Ureter (tissue), 1 donor: ENCODE measurements at places on chromosomes 5 and 9.

DNA sequence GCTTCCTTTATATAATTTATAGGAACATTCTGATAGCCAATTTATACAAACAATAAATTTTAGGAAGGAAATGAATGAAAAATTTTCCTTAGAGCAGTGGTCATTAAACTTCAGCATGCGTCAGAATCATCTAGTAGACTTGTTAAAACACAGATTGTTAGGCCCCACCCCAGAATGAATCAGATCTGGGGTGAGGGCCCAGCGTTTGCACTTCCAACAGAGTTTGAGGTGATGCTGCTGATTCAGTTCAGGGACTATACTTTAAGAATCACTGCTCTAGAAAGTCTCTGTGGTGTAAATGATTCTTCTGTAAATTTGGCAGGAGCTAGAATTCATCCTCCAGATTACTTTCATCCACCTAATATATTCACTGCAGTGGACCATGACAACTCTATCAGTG, 80.4 kb downstream of the SLC12A2 start:
- no peak for DNase-seq

DNA sequence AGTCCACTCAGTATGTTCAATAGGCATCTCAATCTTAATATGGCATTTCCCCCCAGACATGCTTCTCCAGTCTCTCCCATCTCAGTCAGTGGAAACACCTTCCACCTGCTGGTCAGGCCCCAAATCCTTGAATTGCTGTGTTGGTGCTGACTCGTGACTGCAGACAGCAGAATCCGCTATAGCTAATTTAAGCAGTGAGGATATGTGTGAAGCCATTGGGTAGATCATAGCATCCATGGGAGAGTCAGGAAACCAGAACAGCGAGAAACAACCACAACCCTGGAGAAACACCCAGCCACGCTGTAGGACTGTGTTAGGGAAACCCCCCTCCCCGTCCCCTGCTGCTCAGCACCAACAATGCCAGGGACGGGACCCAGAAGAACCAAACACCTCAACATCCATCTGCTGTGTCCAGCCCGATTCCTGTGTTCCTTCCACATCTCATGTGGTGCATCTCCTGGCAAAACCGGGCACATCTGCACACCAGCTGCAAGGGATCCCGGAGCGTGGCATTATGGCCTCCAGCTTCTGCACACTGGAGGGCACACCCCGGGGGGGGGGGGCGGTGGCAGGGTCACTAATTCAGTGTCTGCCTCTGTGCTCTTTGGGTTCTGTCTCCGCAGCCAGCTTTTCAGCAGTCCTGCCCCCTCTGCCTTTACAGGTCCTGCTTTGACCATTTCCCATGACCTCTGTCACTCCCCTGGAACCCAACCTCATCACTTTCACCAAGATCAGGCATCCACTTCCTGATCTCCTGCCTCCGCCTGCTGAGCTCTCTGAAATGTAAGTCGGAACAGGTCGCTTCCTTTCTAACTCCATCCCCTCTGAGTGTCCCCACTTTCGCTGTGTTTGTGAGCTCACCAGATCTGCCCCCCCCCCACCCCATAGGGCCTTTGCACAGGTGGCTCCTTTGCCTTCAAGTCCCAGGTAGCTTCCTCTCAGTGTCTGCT, 2.4 kb upstream of the PLEKHG4B start:
- peak; percentile 28 for DNase-seq

- DNase-seq: no peak
Measured at GRCh38 chr9:120587328-120587727, 7.4 kb upstream of the CDK5RAP2 start.

- DNase-seq: no peak
Measured at GRCh38 chr5:179167871-179168451, 107.8 kb downstream of the ZNF354C start.

DNA sequence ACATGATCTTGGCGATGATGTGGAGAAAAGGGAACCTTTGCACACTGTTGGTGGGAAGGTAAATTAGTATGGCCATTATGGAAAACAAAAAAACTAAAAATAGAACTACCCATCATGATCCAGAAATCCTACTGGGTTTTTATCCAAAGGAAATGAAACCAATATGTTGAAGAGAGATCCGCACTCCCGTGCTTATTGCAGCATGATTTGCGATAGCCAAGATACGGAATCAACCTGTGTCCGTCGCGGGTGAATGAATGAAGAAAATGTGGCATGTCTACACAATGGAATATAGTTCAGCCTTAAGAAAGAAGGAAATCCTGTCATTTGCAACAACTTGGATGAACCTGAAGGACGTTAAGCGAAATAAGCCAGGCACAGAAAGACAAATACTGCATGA, 84.5 kb downstream of the TTLL11 start:
- no peak for DNase-seq

DNA sequence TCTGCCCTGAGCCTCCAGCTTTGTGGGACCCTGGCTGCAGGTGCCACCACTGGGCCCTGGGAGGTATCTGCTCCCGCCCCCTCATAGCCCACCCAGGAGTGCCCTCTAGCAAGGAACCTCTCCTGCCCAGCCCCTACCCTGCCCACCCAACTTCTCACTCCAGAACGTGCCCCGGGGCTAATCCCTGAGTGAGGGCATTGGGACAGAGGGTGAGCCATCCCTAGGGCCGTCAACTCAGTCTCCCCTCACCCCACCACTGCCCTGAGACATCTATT, 2.7 kb upstream of the RASGEF1C start:
- DNase-seq: no peak

DNA sequence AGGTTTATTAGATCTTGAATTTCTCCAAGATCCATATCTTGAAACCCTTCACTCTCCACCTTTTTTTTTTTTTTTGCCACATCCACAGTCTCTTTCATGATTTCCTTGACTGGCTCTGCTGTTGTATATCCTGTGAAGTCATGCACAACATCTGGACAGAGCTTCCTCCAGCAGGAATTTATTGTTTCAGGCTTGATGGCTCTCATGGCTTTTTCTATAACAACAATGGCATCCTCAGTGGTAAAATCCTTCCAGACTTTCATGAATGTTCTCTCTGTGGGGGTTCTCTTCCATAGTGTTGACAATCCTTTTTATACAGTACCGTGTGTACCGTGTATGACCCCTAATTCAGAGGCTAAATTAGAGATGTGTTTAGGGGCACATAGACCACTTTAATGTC, 24.0 kb downstream of the RANBP17 start:
- DNase-seq: no peak

DNA sequence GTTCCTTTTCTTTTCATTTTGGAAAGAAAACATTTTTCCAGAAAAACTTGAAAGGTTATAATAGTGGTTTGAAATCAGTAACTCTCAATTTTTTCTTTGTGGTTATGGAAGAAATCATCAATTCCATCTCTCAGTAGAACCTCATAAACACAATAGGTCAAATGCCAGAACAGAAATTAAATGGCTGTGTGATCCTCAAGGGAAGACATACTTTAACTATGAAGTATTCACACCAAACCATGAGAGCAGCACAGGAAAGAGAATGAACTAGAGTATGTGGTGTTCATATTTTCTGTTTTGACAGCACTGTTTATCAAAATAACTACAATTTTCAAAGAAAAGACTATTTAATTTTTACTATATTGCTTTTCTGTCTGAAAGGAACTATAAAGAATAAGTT, 29.7 kb upstream of the EFNA5 start:
- DNase-seq: no peak

- DNase-seq: no peak
Measured at GRCh38 chr9:87337335-87338087, 160.2 kb upstream of the DAPK1 start.

DNA sequence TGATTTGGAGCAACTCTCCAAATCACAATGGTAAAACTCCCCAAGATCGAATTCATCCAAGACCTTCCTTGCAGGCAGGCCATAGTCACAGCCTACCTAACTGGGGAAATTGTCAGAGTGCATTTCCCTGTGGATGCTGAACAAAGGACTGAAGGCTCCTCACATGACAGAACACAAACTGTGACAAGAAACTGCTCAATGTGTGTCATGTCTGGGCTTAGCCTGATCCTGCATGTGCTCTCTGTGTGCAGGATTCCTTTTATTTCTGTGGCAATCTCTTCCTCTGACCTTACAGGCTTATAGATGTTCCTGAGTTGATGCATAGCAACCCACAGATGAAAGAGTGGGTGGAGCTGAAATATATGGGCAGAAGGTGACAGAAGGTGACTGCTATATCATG, 465.8 kb downstream of the ICE1 start:
- no peak for DNase-seq

DNA sequence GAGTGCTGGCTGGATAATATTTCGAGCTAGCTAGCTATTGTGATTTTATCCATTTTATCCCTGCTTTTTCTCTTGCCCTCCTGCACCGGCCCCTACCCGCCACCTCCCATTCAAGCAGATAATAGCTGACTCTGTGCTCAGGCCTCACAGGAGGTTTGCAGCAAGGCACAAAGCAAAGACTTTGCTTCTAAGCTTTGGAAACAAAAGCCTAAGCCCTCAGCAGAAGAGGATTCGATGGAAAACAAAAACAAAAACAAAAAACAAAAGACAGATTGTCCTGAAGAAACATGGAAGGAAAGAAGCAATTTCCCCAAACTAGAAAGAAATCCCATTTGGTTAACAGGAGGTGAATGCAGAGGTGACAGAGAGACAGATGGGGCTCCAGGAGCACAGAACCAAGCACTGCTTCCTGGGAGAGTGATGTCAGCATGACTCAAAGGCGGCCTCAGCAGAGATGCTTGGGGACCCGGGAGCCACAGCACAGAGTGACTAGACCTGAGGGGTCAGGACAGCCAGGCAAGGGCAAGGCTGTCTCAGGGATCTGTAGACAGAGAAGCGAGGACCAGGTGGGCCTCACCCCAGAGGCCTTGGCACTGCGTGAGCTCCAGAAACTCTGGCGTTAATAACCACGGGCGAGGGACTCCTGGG, 28.4 kb downstream of the MTX3 start:
- no peak for DNase-seq

- DNase-seq: no peak
Measured at GRCh38 chr5:158780656-158781237, 319.0 kb downstream of the EBF1 start.

DNA sequence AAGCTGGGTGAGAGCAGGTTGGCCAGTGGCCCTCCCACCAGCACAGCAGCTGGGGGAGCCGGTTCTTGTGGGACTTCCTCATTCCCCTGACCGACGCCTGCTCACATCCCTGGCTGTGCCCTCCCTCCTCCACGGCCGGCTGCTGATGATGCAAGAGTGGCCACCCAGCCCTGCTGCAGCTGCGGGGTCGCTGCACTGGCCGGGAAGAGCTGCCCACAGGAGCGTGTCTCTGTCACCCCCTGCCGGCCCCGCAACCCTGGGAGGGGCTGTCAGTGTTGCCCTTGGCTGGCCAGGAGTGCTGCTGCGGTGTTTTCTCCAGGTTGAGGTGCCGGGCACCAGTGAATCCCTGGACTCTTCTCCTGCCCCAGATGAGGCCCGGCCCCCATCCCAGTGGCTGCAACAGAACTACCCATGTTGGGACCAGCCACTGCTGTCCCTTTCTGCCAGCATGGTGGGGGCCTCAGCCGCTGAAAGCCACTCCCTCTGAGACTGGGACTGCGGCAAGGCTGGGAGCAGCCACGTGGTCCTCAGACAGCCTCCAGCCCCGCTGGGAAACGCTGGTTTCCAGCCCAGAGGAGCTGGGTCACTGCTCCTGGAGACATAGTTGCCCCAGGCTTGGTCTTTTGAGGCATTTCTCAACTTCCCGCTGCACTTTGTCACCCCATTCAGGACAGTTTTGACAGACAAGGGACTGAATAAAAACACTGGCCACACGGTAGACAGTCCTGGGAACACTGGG, 739 bp downstream of the CARD9 start:
- peak; percentile 88 for DNase-seq

DNA sequence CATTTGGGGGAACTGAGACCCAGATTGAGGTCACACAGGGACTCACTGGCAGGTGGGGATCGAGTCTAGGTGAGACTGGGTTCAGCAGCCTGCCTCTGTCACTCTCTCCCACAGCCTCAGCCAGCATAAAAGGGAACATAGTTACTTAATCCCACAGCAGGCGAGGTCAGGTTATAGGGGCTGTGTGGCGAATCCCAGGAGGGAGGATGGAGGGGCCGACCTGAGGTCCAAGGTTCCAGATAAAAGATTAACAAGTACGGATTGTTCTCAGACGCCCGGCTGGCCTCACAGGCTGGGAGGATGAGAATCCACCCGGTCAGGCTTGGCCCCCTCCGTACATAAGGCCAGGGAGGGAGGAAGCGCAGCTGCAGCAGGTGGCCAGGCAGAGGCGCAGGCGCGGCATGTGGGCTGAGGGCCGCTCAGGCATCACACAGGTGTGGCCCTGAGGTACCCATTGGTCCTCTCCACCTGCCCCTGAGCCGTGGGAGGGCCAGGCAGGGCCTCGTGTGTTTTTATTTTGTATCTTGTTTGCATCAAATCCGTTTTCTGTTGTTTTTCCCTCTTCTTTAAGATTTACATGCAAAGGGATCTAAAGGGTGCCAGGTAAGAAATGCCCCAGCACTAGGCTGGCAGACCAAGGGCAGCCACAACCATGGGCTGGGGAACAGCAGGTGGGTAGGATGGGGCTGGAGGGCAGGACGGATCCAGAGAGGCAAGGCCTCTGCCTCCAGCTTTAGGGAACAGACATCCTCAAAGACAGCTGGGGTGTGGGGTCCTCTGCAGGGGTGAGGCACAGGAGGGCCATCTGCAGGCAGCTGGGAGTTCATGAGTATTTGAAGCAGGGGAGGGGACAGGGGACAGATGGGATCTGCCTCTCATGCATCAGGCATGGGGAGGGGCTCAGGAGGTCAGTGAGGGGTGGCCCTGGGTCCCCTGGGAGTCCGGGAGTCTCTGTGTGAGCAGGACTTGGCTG, 3.6 kb downstream of the SUSD3 start:
- no peak for DNase-seq

- DNase-seq: peak; percentile 18
Measured at GRCh38 chr9:135661816-135662560, 1.1 kb upstream of the LCN9 start.

DNA sequence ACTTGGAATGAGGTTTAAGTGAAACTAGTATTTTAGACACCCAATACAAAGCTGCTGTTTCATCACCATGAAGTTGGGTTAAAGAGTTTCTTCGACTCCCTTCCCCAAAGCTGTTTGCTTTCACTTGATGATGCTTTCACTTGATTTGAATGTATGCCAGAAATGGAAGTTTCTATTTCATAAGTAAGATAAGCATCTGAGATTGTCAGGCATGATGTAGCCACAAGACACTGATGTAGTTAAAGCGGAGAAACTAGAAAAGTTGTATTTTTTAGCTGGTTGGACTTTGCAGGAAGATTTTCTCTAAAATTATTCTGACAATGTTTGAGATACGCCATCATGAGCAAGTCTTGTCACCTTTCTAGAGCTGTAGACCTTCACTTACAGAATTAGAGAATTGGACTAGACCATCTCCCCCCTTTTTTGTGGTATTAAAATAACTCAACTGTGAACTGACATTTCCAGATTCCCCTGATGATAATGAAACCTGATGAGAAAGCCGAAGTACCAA, 20.0 kb downstream of the MOCS2 start:
- DNase-seq: no peak

DNA sequence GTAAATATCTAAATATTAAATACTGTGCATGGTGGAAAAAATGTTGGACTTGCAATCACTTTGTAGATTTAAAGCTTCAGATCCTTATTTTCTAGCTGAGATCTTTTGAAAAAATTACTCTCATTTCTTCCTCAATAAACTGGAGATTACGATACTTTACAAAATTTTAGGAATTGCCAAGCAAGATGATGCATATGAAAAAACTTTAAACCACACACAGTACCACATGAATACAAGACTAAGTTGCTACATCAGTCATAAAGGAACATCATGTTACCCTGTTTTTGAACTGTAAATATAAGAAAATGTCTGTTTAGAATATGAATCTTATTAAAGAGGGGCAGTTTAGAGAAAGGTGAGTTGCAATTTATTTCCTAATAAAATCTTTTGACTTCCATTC, 703.6 kb upstream of the NUDT12 start:
- DNase-seq: no peak
